ENCODE measurements at places on chromosomes 5 and 9.

GRCh38 chr5:7209658-7210057, 186.3 kb upstream of the ADCY2 start:
- DNase-seq = no peak

- no peak for DNase-seq
These were observed 4.6 kb downstream of the CSF1R start for GRCh38 chr5:150081541-150082283.

DNA sequence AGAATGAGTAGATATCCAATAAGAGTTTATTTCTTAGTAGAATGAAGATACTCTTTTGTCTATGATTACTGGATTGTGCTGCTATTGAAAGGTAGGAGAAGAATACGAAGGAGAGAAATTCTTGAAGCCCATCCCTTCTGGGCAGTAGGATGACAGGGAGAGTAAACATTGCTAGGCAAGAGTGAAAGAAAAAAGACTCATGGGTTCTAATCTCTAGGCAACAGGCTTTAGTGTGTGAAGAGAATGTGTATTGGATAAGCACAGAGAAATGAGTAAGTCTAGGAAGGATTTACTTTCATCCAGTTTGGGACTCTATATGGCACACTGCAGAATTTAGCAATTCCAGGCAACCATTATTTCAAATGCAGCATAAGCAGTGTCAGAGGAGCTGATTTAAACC, 216.0 kb downstream of the GABRG2 start:
- DNase-seq = no peak

DNA sequence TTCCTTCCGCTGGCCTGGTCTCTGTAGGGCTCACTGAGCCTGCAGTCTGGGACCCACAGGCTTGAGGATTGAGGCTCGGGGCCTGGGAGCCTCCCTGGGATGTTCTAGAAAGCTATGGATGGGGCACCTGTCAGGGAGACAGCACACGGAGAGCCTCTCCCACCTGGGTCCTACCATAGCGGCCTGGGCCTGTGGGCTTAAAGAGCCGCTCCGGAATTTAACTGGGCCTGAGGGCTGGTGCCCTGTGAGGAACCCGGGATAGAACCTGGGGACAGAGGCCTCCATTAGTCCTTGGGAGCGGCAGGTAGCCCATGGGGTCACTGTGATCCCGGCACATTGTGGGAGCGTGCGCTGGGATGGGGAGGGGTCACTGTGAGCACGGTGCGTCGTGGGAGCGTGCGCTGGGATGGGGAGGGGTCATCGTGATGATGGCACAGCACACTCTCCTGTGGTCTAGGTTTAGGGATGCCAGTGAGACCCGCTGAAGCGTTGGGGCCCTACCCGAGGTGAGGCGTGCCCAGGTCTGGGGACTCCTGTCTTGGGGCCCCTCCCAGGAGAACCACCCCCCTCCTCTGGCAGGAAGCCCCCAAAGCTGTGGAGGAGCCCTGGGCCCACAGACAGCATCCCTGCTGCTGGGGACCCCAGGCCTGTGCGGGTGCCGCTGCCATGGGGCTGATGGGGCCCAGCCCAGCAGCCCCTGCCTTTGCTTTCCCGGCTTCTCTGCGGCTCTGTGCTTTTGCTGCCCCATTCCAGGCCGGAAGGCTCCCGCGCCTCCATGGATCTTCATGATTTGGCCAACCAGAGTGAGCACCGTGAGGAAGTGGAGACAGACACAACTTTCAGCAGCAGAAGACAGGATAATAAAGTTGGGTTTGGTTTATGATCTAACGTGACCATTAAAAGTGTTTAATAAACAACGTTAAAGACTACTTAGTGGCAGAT, 3.4 kb upstream of the CEP72 start:
- DNase-seq = no peak

DNA sequence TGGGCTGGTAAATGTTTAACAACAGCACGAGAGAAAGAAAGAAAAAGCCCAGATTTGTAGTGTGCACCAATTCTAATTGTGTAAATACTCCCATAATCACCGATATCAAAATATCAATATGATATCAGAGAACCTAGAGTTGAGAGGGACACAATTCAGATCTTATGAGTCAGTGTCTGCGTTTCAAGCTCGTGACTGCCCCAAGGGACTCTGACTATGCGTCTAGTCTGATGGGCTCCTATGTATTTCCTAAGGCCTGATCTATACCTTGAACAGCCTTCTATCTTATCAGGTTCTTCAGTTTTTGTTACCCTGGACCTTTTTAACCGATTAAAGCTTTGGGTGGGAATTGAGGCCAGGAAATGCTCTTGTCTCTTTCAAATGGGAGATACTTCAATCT, 243.0 kb upstream of the SLC24A2 start:
- no peak for DNase-seq

- peak; percentile 52 for DNase-seq
These were observed at the start of gene FKTN for GRCh38 chr9:105557804-105558610. TSS of gene FKTN (plus strand) at chr9:105558131. CDS start at chr9:105575033, 16,902 bp downstream.

DNA sequence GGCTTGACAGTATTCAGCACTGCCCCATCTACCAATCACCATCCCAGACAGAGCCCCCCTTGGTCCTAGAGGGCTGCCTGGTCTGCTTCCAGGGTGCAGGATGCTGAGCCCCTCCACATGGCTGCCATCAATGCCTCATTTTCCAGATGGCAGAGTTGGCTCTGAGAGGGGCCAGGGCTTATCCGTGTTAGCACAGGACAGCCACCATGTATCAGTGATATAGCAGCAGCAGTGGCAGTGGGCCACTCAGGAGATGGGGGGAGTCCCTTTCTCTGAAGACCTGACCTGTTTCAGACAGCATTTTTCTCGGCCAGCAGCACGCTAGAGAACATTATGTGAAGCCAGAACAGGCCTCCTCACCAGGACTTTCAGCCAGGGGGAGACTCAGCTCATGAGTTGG, 1.6 kb upstream of the SMIM32 start:
- DNase-seq = no peak

DNA sequence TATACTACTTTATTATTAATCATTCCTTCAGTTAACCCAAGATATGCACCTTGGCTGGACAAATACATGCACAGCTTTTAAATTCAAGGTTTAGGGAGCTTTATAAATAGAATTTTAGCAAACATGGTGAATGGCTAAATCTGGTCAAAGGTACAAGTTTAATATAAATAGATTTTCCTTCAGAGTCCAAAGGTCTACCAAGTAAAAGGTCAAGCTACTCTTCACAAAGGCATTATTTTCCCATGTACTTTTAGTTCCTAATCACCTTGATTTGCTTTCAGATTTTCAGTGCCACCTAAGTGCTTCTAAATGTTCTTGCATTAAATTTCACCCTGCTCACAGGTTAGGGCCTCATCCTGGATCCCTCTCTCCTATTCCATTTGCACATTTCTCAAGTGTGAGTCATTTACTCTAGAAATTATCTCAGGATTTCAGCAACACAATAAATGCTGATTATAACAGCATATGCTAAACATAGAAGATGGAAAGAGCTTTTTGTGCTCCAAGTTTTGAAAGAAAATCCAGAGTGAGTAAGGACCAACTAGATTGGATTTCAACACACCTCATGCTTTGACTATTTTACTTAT, 459.4 kb upstream of the ITGA1 start:
- DNase-seq = no peak

GRCh38 chr5:55601204-55601618, 66.4 kb upstream of the PLPP1 start:
- DNase-seq = no peak

DNA sequence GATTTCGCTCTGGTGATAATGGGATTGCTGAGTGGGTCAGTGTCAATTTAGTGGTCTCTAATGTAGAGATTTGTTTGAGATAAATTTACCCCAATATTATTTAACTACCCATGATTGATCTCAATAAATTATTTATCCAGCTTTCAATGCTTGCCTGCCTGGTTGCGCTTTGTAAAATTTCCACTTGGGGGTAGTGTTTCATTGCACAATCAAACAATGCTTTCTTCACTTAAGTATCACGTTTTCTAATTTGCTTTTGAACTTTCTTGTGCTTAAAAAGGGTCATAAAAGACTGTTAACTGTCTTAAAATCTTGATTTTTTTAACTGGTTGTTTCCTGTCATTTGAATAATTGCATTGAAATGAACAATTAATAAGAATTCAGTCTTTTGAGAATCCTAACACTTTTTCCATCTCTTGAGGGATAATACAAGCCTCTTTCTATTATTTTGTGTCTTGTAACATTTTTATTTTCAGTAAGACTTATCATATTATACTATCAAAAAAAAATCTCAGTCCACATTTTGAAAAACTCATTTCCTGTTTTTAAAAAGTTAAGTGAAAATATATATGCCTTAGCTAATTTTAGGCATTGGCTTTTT, 18.7 kb downstream of the HSD17B4 start:
- no peak for DNase-seq

GRCh38 chr9:113817171-113817570, 58.9 kb upstream of the ZNF618 start:
- no peak for DNase-seq

DNA sequence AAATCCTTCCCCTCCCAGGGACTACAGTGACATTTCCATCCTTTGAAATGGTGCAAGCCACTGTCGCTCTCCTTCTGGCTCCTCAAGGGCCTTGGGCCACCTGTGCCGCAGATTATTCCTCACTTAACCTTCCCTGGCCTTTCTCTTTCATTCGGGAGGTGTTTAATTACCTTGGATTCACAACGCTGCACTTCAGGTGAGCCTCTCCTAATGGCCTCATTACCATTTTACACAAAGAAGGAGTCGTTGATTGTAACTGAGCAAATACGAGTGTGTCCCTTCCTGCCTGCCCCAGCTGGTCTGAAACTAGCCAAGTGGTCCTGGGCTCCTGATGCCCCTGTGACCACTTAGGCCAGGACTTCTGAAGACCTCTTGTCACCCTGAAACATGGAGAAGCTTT, 205.0 kb downstream of the CRB2 start:
- DNase-seq = no peak

- DNase-seq = no peak
These were observed 2.9 kb downstream of the STK10 start for GRCh38 chr5:172185096-172185461.

DNA sequence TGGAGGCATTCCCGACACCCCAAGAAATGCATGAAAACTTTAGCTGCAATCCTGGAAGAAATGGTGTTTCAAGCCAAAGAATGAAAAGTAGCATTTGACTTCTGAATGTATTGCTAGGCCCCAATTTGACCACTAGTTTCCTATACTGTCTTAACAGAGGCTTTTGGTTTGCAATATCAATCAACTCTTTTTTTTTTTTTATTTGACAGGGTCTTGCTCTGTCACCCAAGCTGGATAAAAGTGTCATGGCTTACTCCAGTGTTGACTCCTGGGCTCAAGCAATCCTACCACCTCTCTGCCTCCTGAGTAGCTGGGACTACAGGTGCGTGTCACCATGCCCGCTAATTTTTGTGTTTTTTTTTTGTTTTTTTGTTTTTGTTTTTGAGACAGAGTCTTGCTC, 3.2 kb upstream of the GPR107 start:
- DNase-seq = no peak

GRCh38 chr5:167030500-167031120, 1260.8 kb upstream of the WWC1 start:
- no peak for DNase-seq

DNA sequence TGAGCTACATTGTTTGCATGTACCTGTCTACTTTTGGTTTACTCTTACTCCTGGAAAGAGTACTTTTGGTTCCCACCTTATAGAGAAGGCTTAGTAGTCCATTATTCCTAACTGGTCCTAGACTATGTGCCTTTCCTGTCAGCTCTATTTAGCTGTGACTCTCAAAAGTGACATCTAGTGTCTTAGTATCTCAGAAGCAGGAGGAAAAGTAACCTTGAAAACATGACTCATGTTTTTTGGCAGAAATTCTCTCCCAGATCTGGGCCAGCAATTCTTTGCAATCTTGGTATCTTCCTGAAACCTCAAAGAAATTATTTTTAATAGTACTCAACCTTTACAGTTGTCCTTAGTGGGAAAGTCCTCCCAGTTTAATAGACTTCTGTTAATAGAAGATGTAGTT, 691.7 kb upstream of the SEMA6A start:
- DNase-seq = no peak

- no peak for DNase-seq
These were observed 188.5 kb downstream of the CACNA1B start for GRCh38 chr9:138066049-138066448.

- no peak for DNase-seq
These were observed 84.0 kb downstream of the MAST4 start for GRCh38 chr5:66680221-66680620.

GRCh38 chr9:135335691-135336181, 143.8 kb upstream of the PPP1R26 start:
- no peak for DNase-seq

GRCh38 chr9:120032639-120033038, 547.3 kb downstream of the CDK5RAP2 start:
- DNase-seq = no peak

- DNase-seq = no peak
These were observed 47.0 kb upstream of the F2RL1 start for GRCh38 chr5:76771705-76772405.

- DNase-seq = no peak
These were observed 23.4 kb upstream of the RUFY1 start for GRCh38 chr5:179526978-179527377.

DNA sequence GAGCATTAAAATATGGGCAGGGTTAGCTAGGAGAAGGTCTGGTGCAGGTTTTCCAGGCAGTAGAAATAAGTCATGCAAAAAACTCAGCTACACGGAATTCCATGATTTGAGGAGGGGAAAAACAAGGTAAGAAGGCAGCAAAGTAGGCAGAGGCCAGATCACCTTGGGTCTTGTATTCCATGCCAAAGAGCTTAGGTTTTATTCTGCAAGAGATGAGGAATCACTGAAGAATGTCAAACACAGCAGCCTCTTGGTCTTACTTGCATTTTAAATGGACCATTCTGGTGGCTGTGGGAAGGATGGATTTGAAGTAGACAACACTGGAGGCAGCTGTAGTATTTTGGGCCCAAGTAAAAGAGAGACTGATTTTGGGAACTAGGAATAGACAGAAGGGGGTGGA, 8.6 kb downstream of the TRPM3 start:
- DNase-seq = no peak

DNA sequence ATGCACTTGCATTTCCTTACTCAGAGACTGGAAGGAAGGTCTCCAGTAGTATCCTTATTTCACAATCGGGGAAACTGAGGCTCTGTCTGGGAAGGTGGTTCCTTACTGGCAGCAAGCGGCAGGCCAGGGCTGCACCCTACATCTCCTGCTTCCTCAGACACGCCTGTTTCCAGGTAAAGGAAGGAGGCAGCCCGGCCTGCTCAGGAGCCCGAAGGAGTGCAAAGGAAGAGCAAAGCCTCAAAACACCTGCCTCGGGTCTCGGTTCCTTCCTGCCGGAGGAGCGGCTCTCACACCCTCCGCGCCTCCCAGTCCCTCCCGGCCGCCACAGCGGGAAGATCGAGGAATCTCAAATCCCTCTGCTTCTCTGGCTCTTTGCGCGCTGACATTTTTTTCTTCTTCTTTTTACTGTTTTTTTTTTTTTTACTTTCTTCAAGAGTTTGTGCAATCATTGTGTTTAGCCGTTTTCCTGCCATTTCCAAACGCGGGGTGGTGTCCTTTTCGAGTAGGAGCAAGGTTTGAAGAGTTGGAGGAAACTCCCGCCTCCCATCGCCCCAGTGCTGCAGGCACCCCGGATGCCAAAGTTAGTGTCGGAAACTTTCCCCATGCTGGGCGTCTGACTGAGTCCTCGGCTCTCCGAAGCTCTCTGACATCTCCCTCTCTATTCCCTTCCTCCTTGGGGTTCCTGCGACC, 1.0 kb downstream of the GGTA1 start:
- DNase-seq = no peak
